ENCODE measurements at places on chromosomes 7 and 10. TPM values are rescaled to one million over a fixed set of nuclear protein-coding genes. Genes with fewer than 3 reads are reported as not detected.

The SPAM1 gene
- total RNA-seq = not detected

The MKX gene
- not detected for total RNA-seq

The TEX36 gene
- not detected for total RNA-seq

The GNGT1 gene
- total RNA-seq = not detected

The POM121 gene
- 38.1 TPM for total RNA-seq

The MRLN gene
- total RNA-seq = not detected

The ZP3 gene
- total RNA-seq = 19.7 TPM

The ZPBP gene
- not detected for total RNA-seq

The NODAL gene
- not detected for total RNA-seq

The JAKMIP3 gene
- total RNA-seq = 1.1 TPM

The H2BK1 gene
- total RNA-seq = not detected

The CUL2 gene
- total RNA-seq = 23.0 TPM

The RNF133 gene
- total RNA-seq = not detected

The GPR146 gene
- total RNA-seq = 1.9 TPM

The IKZF1 gene
- not detected for total RNA-seq

The AGR3 gene
- total RNA-seq = not detected

The COBL gene
- 4.1 TPM for total RNA-seq

The ELAPOR2 gene
- 0.06 TPM for total RNA-seq

The OIT3 gene
- total RNA-seq = 0.06 TPM

The SVIL gene
- 24.7 TPM for total RNA-seq

The ZSCAN25 gene
- total RNA-seq = 9.3 TPM

The HHEX gene
- 13.9 TPM for total RNA-seq

The HYAL4 gene
- not detected for total RNA-seq

The SLC26A3 gene
- not detected for total RNA-seq

The TRPV5 gene
- not detected for total RNA-seq

The CREB5 gene
- total RNA-seq = 5.0 TPM

The GPR26 gene
- not detected for total RNA-seq

The STEAP1B gene
- total RNA-seq = 0.07 TPM

The FXYD4 gene
- not detected for total RNA-seq

The FAM25C gene
- 3.0 TPM for total RNA-seq
